ENCODE measurements at places on chromosomes 4 and X.

DNA sequence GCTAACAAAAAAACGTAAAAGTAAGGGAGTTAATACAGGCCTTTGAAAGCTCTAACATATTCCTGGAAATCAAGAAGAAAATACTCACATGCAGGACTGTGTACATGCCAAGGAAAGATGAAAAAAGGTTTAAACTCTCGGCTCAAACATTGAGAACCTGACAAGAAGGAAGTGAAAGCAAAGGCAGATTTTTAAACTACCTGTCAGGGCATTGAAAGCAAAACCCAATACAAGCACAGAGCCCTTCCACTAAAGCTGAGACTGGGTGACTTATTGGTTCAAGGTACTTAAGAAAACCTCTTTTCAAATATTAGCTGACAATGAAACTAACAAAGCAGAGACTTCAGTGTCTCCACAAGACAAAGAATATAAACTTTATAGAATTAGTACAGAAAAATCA lies 313.0 kb upstream of the GRID2 start:
- no peak for DNase-seq

DNA sequence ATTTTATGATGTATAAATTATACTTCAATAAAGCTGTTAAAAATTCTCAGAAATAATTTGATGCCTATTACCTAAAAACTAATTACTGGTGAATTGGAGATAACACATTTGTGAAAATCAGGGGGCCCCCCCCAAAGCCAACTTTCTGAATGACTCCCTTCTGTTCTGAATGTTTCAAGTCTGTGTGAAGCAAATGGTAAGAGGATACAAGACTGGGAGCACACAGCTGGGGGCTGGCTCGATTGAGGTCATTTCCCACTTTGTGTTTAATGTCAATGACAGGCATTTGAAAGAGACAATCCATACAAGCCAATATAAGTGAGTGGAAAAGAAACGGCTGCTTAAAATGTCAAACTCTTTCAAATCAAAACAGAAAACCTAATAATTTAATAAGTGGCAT lies 155.8 kb downstream of the SH2D1A start:
- no peak for DNase-seq

GRCh38 chr4:38980903-38981676 lies 51.1 kb downstream of the TMEM156 start:
- DNase-seq: no peak

- DNase-seq: no peak
Observed at GRCh38 chrX:141958675-141959074, 55.0 kb downstream of the MAGEC1 start.

GRCh38 chr4:139740121-139740520 lies 74.5 kb downstream of the MGST2 start:
- peak; percentile 11 for DNase-seq

DNA sequence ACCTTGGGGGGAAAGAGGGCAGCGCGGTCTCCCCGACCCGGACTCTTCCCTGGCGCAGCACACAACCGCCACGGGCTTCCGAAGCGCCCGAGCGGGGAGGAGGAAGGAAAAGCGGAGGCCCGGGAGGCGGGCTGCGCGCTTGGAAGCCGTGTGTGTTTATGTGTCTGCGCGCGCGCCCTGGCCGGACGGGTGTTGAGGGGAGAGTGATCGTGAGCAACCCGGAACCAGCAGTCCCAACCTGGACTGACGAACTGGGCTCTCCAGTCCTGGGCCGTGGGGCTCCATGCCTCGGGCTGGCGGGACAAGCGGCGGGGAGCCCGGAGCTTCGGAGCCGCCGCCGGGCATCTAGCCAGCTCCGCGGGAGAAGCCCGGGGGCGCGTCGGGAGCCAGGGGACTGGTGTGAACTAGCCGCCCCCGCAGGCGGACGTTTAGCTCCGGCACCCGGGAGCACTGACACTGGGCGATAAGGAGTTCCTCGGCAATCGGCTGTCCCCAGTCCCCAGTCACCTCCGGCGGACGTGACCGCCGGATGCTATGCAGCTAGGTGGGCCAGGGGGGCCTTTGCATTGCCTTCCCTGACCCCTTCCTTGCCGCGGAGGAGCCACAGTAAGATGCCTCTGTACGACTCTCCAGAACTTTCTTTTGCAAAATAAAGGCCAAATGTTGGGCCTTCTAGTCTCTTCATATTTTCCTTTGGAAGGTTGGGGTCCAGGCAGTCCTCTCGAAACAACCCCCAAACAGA lies 74.8 kb upstream of the BCOR start:
- DNase-seq: no peak

GRCh38 chr4:158793021-158793420 lies 24.2 kb downstream of the FNIP2 start:
- no peak for DNase-seq

GRCh38 chrX:7071390-7071789 lies 76.1 kb upstream of the STS start:
- no peak for DNase-seq

DNA sequence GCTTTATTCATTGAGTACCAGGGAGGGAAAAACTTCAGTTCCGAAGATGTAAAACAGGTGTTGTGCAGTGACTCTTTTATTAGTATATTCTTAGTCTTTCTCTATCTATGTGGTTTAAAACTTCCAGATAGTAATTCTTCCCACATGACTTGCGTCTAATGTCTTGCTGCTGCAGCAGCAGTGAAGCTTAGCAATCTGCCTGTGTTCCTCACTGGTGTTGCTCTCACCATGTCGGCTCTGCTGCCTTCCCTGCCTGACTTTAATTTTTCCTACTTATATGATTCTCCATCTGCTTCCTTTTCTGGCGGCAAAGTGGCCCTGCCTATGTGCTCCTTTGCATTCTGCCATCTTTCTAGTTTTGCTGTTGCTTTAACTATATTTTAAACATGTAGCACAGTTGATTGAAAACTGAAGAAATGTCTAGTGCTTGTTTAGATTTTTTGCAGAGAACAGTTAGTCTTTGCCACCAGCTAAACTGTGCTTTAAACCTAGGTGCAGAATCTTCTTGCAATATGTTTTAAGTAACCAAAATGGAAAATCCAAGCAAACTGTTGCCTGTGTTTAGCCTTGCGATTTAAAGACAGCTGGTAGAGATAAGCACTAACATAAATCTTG lies 1934.2 kb upstream of the IGFBP7 start:
- no peak for DNase-seq

DNA sequence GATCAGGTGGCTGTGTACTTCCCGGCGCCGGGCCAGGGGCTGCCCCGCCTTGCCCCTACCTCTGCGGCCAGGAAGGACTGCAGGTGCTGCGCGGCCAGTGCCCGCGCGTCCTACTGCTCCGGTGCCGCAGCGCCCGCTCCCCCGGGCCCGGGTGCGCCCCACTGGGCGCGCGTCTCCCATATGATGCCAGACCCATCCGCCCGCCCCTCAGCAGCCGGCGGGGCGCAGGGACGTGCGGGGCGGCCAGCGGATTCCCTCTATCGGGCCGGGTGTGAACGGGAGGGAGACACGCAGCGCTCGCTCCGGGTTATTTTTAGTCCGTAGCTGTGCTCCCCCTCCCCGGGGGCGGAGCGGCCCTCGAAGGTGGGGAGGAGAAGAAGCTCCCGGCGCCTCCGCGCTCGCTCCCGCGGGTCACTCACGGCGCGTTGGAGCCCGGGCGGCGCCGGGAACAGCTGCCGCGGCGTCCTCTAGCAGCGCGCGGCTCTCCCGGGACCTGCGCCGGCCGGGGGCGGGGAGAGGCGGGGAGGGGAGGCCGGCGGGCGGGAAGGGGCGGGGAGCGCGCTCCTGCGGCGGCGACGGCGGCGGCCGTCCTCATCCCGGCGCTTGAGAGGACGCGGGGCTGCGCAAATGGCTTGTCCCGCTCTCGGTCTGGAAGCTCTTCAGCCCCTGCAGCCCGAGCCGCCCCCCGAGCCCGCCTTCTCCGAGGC lies 103.6 kb downstream of the UCHL1 start:
- DNase-seq: peak; percentile 33

- DNase-seq: no peak
Observed at GRCh38 chr4:3213661-3214250, 35.2 kb upstream of the MSANTD1 start.

GRCh38 chr4:175947117-175947722 lies 118.4 kb upstream of the WDR17 start:
- DNase-seq: peak; percentile 9

DNA sequence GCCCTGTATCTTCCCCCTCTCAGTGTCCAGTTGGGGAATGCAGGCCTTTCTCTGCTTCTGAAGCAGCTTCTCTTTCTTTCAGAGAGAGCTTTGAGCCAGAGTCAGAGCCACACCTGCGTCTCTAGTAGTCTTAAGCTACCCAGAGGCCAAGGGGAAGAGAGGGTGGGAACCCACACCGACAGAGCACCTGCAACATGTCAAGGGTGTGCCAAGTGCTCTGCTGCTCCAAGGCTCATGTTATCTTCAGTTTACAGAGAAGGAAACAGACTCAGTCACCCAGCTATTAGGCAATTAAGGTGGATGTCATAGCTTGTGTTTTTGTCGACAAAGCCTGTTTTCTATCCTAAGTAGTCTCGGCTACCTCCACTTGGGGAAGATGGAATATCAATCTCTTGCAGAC lies 22.7 kb upstream of the RNF212 start:
- DNase-seq: peak; percentile 90

DNA sequence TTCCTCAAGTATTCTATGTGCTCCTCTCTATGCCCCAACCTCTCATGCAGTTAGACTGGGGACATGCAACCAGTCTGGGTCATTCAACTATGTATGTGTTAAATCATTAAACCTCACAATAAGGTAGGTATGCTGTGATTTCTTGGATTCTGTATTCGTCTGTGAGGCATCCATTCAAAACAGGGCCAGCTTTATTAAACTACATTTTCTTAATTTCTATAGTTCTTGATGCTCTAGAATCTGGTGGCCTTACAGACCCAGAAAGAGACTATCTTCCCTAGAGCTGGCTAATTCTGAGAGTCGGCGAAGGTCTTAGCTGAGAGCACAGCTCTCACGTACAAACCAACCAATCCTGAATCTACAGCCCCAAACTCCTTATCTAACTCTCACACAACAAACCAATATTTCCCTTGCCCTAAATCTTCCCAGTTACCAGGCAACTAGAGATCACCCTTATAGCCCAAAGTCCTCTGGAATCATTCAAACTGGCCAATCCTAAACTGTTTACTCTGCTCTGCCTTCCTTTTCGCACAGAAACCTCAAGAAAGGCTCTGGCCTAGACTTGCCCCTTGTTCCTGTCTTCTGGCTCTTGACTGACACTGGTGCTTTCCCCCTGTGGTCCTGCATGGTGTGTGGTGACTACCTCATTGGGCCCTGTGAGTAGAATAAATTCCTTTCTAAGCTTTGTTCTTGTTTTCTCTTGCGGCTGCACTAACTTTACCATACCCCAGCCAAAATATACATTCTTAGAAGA lies 203.5 kb upstream of the TET2 start:
- DNase-seq: no peak

DNA sequence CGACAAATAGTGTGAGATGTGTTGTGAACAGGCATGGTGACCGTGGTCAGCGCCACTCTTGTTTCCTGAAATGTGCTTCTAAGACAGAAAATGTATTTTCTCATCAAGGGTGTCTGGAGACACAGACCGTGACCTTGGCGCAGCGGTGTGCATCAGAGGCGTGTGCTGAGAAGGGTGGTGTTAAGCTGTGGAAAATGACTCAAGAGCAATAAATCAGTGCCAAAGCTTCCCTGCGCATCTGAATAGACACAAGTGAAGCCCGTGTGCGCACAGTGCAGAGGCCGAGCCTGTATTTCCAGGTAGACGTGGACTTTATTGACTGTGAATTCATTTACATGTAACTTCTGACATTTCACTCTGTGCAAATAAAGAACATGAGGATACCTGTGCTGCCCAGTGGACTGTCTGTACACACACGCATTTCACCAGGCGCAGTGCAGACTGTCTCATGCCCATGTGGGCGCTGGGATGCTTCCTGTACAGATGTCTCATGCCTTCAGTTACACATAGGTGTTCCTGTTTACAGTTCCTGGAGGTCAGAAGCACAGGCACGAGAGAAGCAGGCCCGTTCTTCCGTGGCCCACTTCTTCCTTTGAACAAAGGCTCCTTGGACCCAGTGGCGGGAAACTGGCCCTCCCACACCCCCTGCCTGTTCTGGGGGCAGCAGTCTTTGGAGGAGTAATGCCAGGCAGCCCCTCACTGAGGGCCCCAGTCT lies 31.9 kb downstream of the NSG1 start:
- DNase-seq: no peak

DNA sequence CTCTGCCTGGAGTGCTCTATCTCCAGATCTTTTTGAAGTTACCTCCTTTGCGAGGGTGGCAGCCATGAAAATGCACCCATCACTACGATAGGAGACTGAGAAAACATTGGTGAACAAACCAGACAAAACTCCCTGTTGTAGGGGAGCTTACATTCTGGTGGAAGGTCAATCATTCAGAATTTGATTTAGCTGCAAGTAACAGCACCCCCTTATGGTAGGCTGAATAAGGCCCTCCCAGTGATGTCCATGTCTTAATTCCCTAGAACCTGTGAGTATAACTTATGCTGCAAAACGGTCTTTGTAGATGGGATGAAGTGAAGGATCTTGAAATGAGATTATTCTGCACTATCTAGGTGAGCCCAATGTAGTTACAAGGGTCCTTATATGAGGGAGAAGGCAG lies 5.6 kb upstream of the TEC start:
- DNase-seq: no peak

DNA sequence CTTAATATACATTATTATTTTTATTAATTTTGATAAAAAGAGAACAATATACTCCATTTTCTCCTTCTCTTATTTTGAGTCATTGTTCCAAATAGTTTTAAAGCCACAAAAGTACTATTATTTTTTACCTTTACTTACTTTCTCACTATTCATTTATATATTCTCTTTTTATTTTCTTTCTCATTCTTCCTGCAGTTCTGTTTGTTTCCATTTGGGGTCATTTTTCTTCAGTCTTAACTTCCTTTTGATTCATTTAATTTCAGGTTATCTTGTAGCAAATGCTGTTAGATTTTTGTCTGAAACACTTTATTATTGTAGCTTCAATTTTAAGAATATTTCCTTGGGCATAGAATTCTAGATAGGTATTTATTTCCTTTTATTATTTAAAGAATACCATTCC lies 438.6 kb upstream of the EPHA5 start:
- DNase-seq: no peak

GRCh38 chr4:185276036-185276435 lies 66.6 kb downstream of the SNX25 start:
- no peak for DNase-seq

DNA sequence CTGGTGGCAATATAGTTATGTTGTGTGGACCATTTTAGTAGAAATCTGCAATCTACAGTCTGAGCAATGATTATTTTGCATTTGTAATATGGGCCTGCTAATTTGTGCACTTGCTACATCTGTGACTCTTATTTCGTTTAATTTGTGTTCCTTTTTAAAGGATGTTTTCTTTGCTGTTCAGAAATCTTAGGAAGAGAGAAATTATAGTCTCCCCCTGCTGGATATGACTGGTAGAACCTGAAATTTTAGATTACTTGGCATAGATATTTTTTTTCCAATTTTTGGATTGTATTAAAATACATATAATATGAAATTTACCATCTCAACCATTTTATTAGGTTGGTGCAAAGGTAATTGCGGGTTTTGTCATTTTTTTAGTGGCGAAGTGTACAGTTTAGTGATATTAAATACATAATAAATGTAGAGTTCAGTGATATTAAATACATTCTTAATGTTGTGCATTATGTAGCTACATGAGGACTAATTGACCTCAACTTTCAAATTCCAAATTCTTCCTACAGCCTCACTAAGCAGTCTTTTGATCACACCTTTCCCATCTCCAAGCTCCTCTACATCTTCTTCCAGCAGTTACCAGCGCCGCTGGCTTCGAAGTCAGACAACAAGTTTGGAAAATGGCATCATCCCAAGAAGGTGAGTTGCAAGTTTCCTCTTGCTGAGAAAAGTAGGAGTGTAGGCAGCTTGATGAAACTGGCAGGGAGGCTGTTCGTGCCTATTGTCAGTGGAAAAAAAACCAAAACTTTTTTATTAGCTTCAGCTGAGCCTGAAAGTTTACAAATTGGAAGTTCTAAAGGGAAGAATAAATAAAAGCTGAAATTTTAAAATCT lies 82.2 kb downstream of the FNIP2 start:
- DNase-seq: peak; percentile 20

GRCh38 chr4:38128478-38129459 lies 168.6 kb downstream of the PTTG2 start:
- peak; percentile 38 for DNase-seq

Measured in RPMI8226 (cell line).